Stimulated activated CD4-positive, alpha-beta T cell treated with anti-CD3 and anti-CD28 coated beads, Interleukin-15, amount 100 ng/mL, for 24 hours (primary cell): ENCODE measurements at places on chromosomes 2 and 18.

- DNase-seq, result peak; percentile 44
These were observed 150.8 kb downstream of the ANKRD44 start for GRCh38 chr2:197159661-197160211.

DNA sequence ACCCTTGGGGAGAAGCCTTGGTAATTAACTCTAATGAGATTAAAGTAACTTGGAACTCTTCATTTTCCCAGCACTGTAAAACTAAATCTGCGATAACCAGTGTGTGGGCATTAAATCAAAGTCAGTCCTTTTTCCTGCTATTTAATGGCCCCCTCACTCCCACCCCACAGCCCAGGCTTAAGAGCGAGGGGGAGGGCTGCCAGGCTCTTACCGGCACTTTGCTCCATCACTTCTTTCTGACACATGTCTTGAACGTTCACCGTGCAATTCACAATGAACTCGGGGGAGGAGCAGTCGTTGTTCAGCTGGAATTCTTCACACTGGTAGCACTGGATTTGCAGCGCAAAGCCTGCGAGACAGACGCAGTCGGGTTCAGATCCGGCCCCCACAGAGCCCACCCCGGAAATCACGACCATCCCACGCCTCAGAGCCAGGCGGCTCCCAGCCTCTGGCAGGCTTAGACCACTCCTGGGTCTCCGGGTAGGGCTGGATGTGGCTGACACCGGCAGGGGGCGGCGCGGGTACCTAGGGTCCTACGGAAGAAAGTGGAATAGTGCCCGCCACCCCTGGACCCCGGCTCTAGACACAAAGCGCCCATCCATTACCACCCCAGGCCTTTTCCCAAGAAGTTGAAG, 1.7 kb downstream of the LYPD1 start:
- no peak for DNase-seq

- DNase-seq, result peak; percentile 33
These were observed at the start of gene HAAO for GRCh38 chr2:42792583-42793333. TSS of gene HAAO (minus strand) at chr2:42792583. CDS start at chr2:42792536, 47 bp downstream.

DNA sequence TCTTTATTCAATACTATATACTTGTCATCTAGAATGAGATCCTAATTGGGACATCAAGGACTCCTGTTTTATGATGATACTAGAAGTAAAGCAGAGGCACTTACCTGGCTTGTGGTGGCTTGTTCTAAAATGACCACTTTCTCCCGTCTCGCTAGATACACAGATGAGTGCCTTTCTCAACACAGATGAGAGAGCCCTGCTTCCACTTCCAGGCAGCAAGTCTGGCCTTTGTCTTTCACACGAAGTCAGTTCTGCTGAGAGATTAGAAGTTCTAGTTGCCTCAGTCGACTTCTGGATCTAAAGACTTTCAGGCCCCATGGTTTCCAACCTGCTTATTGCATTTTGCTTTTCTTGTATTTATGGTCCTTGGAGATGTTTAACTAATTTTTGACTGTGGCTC, 70.3 kb downstream of the PPP1R1C start:
- DNase-seq, result no peak

DNA sequence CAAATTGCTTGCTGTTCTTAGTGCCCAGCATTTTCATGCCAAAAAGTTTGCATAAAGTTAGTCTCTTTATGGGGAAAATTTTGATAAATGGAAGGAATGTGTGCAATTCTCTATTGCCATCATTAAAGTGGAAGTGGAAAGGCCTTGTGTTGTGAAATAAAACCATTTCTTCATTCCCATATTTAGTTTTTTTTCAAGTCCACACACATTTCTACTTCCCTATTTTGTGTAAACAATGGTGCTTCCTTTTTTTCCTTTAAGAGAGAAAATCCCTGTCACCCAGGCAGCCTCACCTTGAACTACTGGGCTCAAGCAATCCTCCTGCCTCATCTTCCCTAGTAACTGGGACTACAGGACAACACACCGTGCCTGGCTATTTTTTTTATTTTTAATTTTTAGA, 42.3 kb upstream of the NCOA1 start:
- no peak for DNase-seq

DNA sequence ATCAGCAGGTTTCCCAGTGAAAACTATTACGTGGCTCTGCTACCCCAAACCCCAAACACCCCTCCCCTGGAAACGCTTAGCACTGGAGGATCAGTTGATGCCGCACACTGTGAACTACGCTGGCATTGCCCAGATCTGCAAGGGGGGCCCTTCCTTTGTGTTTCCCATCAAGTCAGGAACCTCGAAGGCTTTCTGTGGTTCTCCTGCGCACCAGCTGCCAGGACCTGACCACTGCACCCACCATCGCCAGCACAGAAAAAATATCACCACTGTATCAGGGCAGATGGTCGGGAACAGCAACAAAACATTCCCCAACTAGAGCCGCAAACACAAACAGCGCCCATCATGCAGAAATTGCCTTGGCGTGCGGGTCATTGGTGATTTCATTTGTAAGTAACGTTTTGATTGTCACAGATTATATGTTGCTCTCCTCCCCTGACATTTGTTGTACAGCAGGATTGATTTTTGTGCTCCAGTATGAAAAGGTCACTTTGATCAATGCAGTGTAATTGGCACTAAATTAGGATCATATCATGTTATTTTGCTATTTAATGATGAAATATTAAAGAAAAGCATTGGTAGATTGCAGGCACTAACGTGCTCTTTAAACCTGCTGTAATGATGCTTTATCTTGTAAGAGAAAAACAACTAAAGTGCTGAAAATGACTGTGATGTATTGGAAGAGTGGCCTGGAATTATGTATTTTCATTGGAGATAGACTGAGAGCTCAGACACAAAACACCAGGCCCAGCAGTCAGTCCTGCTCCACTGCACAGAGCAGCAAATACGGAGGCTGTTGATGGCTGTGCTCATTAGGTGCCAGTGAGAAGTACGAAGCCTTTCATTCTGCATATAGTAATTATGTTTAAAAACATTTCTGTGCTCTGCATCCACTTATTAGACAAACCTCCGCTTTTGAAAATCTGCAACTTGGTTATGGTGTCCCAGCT, 833.2 kb upstream of the SALL3 start:
- DNase-seq, result no peak

DNA sequence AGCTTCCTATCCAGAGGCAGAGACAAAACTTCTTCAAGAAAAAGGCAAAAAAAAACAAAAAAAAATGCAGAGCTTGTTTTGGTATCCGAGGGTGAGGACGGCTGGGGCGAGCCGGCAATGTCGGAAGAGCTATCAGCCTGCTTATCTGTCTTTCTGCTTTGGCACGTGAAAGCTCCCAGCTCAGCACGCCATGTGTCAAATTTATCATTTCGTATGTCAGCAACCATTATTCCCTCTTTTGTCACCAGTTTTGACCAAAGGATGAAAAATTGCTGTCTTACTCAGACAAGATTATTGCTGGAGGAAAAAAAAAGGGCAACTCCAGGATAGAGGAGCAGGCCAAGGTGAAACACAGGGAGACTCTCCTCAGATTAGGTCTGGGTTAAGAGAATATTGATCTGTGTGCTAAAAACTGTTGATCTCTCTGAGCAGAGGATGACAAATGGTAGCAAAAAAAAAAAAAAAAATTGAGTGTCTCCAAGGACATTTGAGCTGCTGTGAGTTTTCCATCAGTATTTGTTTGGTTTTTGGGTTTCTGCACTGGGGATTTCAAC, 532.0 kb upstream of the POU3F3 start:
- DNase-seq, result no peak

- DNase-seq, result no peak
These were observed 330.6 kb downstream of the CYRIA start for GRCh38 chr2:16334886-16335603.

DNA sequence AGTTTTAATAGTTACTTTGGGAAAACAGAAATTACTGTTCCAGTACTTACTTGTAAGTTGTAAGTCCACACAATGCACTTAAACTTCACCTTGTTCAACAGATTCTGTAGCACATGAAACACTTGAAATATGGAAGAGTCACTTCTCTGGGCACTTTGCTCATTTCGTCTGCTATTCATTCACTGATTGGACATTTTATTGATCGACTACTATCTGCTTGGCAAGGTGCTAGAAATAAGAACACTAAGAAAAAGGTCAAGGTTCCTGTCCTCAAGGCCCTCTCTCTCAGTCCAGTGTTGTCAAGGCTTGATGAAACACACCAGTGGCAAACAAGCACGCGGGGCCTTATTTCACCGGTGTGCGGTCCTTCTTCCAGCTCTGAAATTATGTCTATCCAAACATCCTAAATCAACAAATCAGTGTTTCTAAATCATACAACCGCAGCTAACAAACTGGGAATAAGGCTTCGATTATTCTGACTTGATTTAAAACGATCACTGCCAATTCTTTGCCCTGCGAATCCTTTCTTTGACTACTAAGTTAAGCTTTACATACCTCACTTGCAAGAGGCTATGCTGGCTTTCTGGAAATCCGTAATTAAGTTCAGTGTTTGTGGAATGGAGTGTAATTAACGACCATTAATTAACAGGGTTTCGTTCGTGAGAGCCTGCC, 780 bp upstream of the ITGAV start:
- no peak for DNase-seq

GRCh38 chr2:124796647-124797046, 771.6 kb downstream of the CNTNAP5 start:
- no peak for DNase-seq
